ENCODE measurements at places on chromosomes 4 and X.

- no peak for DNase-seq
Observed at GRCh38 chr4:38385093-38386004, 278.6 kb upstream of the KLF3 start.

DNA sequence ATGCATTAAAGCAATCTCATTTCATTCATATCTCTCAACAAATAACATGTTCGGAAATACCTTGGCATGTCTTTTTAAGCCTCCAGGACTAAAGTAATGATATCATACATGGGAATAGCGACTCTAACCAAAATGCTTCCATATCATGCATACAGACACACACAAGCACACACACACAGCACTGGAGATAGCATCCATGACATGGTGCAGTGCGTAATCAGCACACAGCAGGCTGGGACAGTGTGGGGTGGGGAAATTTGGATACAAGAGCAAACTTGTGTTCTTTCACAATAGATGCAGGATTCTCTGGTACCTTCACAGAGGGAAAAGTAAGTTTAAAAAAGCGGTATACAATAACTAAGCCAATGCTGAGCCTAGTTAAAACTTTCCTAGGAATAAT, 132.3 kb upstream of the HPGD start:
- no peak for DNase-seq

DNA sequence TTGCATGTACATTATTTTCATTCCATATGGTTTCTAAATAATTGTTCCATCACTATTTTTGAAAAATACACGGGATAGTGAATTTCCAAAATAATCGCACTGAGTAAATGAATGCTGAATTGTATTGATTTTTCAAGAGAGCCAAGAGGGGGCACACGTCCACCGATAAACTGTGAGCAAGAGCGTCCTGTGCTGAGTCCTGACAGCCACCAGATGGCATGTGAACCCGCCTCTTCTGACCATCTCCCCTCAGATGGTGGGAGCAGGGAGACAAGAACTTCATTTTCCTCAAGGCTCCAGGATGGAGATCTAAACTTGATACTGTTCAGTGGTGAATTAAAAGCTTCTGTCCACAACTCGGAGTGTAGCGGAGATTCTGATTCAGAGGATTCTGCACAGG, 30.6 kb upstream of the IL9R start:
- peak; percentile 52 for DNase-seq

- DNase-seq = no peak
Observed at GRCh38 chr4:155766622-155767021, 7.8 kb downstream of the GUCY1B1 start.

- no peak for DNase-seq
Observed at GRCh38 chr4:184053434-184053833, 148.3 kb downstream of the STOX2 start.

GRCh38 chrX:134158821-134159512, 78.0 kb upstream of the CCDC160 start:
- no peak for DNase-seq

- DNase-seq = no peak
Observed at GRCh38 chr4:109185951-109186350, 116.5 kb downstream of the COL25A1 start.

DNA sequence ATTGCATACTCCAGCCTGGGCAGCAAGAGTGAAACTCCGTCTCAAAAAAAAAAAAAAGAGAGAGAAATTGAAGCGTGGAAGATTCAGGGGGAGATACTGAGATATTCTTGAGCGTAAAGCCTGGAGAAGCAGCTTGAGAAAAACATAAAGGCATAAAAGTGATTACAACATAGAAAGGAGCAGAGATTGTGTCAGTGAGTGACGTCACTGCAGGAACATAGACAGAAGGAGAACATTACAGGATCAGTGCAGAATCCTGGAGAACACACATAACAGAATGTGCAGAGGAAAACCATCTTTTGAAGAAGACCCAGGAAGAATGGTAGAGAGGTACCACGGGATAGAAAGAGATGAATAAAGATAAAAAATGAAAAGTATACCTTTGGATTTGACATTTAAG, 147.0 kb downstream of the APBB2 start:
- DNase-seq = no peak

- no peak for DNase-seq
Observed at GRCh38 chrX:73944563-73944908, 359.4 kb upstream of the ZCCHC13 start.

Measured in BE2C (cell line).